NCI-H82 (cell line): ENCODE measurements at places on chromosomes 6 and 20.

DNA sequence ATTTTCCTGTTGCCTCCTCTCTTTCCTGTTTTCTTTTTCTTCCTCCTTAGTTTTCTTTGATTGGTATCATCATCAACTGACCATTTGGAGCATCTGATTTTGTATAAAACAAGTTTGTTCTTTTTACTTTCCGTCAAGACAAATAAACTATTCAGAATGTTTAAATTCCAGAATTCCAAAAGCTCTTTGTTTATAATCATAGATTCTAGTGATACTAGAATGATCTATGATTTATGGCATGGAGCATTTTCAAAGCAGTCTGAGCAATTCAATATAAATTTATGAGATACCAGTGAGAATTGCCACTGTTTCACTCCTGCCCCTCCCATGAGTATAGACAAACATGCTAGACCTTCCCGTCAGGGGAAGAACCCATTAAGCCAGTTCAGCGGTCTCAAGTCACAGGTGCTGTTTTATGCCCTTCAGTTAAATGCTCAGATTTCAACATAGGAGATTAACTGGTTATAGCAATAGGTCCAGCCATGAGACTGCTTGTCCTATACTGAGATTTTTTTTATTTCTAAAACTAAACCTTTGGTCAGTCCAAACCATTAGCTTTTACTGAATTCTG is 60.7 kb downstream of the GRIK2 start:
- peak; percentile 63 for DNase-seq

GRCh38 chr20:48164566-48165400 is 379.5 kb upstream of the SULF2 start:
- DNase-seq, result no peak

DNA sequence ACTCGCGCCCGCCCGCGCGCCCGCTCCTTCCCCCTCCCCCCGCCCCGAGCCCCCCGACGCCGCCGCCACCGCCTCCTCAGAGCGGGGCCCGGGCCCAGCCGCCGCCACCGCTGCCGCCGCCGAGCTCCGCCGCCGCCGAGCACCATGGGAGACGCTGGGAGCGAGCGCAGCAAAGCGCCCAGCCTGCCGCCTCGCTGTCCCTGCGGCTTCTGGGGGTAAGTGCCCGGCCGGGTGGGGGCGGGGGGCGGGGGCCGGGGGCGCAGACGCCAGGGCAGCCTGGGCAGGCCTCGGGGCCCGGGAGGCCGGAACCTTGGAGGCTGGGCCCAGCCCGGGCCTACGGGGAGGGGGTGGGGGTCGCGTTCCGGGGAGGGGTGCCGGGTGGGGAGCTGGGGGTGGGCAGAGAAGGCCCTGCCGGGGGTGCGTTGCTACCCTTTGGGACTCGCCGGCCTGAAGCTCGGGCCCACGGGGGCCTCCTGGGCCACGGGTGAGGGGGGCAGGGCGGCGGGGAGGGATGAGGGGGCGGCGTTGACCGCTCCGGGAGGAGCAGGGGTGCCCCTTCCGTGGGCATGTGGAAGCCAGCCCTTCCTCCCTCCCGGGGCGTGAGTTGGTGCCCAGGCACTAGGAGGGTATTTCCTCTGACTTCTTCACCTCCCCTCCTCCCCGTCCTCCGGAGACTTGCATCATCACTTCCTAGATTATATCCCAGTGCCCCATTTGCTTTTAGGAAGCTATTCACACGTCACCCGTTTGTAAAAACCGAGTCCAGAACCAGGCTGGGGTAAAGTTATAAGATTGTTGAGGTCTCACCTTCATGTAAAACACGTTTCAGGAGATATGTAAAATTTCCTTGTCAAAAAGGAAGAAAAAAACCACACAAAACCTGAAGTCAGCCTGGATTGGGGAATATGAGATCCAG is 533 bp downstream of the ZFAND3 start:
- peak; percentile 63 for DNase-seq

DNA sequence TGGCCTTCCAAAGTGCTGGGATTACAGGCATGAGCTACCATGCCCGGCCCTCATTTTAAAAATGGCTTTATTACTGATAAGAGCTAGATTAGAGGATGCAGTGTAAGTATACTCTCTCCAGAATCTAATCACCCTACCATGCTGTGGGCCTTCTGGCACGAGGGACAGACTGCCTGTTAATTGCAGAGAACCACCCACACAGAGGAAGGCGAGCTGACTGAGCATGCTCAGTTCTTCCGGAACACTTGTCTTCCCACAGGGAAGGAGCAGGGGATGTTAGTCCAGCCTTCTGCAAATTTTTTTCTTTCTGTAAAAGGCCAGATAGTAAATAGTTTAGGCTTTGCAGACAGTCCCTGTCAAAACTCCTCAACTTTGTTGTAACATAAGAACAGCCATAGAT is 48.9 kb downstream of the ALDH5A1 start:
- peak; percentile 83 for DNase-seq

DNA sequence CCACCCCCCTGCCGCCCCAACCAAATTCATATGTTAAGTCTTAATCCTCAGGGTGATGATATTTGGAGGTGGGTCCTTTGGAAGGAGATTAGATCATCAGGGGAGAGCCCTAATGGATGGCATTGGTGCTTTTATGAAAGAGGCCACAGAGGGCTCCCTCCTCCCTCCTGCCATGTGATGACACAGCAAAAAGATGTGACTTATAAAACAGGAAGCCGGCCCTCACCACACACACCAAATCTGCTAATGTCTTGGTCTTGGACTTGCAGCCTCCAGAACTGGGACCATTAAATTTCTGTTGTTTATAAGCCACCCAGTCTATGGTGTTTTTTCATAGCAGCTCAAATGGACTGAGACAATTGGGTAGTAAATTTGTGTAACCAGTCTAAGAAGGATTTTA is 176.3 kb downstream of the ADGRG6 start:
- DNase-seq, result peak; percentile 74

- DNase-seq, result no peak
These were observed 7.2 kb downstream of the C20orf202 start for GRCh38 chr20:1210501-1210900.

GRCh38 chr6:19692506-19693298 is 144.5 kb upstream of the ID4 start:
- no peak for DNase-seq

GRCh38 chr6:79305020-79305419 is 70.5 kb upstream of the HMGN3 start:
- no peak for DNase-seq

DNA sequence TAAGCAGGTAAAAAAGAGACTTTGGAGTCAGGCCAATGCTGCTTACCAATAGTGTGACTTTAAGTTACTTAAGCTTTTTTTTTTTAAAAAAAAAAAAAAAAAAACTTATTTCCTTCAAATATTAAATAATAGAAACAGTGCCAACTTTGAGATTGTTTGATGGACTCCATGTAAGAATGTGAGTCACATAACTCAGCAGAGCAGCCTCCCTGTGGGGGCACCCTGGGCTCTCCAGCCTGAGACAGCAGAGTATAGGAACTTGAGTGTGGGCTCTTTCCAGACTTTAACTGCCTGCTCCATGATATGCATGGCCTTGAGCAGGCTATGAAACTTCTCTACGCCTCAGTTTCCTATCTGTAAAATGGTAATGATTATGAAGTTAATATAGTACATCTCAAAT is 113.3 kb upstream of the SAMD5 start:
- no peak for DNase-seq

- no peak for DNase-seq
These were observed 20.8 kb downstream of the PLCB1 start for GRCh38 chr20:8152847-8153246.

GRCh38 chr6:44180886-44181285 is 22.3 kb downstream of the CAPN11 start:
- DNase-seq, result no peak

DNA sequence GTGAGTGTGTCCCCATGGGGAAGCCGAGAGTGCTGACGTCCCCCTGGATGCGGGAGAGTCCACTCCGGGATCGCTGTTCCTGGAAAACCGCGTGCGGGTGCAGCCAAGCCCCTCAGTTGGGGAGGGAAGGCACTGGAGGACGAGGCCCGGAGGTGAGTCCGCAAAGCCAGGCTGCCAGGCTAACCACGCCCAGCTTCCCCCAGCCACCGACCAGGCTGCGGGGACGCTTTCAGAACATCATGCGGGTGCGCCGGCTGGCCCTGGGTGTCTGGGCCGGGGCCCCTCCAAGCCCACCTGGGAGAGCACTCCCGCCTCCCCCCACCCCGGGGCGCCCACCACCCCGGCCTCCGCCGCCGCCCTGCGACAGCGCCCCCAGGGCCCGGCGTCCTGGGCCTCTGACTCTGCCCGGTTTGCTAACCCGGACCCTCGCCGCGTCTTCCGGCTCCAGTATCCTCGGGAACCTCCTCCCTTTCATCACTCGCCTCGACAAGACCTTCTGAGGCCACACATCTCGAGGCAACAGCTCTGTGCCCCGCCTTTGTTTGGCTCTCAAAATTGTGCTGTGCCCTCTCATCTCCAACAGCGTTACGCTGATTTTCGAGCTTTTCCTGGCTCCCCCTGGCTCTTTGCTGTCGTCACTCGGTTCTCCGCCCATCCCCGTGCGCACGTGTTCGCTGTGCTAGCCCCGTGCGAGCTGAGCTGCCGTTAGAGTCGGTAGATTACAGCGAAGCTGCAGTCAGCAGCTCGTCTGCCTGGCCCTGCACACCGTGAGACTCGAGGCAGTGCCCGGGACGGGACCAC is 47.1 kb upstream of the ENTPD6 start:
- peak; percentile 6 for DNase-seq

DNA sequence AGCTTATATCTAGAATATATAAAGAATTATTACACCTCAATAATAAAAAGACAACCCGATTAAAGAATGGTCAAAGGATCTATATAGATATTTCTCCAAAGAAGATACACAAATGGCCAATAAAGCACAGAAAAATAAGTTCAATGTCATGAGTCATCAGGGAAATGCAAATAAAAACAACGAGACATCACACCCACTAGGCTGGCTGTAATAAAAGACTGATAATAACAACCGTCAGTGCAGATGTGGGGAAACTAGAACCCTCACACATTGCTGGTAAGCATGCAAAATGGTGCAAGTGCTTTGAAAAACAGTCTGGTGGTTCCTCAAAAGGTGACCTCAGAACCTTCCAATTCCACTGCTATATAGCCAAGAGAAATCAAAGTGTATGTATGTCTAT is 33.0 kb downstream of the TBX18 start:
- DNase-seq, result no peak

DNA sequence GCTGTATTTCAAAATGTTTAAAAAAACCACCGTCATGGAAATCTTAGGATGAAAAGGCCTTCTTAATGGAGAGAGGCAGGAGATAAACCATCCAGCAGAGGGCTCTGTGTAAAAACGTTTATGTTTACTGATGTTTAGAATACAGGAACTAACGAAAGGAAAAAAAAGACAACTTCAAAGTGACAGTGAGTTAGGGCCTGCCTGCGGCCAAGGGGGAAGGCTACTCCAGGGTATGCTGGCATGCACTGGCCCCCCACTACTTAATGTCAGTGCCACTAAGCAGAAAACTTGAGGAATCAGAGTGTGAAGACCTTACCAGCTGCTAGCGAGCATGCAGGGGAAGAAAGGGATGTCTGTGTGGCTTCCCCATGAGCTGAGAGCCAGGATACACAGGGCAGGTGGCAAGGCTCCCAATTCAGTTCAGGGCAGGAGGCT is 47.7 kb downstream of the AKAP7 start:
- peak; percentile 66 for DNase-seq

DNA sequence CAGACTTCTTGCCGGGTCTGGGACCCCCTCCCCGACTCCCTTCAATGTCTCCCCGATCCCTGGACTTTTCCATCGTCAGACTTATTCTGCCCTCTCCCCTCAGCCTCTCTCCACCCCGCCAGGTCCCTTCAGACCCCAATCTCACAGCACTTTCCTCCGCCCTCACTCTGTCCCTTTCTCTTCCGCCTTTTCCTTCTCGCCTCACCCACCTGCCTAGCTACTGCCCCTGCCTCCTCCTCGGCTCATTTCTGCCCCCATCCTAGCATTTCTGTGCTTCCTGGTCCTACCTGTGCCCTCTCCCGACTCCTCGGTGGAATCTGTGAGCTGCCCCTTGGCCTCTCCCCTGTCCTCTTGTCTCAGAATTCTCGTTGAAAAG is 616 bp downstream of the CHMP4B start:
- peak; percentile 50 for DNase-seq

DNA sequence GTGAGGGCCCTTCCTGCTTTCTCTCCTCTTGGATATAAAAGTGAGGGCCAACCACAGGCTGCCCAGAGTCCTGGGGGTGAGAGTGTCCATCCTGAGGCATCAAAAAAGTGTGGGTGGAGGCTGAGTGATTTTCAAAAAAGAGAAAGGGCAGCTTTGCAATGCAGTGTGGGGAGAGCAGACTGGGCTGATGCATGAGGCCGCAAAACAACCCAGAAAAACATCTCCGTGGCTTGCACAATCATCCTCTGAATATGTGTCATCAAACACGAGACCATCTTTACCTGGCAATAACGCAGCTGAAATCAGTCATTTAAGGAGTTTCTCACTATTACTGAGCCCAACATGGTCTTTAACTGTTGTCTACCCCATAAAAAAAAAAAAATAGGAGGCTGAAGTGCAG is 191.2 kb upstream of the SOX4 start:
- DNase-seq, result no peak

GRCh38 chr6:101011186-101011585 is 130.1 kb upstream of the ASCC3 start:
- DNase-seq, result no peak

GRCh38 chr6:123062670-123063069 is 66.6 kb downstream of the CLVS2 start:
- peak; percentile 16 for DNase-seq

- no peak for DNase-seq
These were observed 79.9 kb downstream of the THBS2 start for GRCh38 chr6:169173532-169174268.

DNA sequence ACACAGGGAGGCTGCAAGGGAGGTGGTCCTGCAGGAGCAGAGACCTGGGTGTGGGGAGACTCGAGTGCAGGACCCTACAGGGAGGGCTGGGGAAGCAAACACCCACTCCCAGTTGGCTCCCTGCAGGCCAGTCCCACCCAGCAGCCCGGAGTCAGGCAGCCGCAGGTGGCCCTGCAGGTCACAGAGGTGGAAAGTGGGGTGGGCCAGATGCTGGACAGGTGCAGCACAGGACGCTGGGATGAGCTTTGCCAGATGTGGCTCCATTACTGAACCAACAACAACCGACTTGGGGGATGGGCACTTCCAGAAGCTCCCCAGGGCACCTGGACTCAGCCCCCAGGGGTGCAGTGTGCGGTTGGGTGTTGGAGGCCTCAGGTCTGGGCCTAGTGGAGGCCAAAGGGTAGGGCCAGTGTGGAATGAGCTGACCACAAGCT is 26.6 kb upstream of the MYT1 start:
- DNase-seq, result no peak

DNA sequence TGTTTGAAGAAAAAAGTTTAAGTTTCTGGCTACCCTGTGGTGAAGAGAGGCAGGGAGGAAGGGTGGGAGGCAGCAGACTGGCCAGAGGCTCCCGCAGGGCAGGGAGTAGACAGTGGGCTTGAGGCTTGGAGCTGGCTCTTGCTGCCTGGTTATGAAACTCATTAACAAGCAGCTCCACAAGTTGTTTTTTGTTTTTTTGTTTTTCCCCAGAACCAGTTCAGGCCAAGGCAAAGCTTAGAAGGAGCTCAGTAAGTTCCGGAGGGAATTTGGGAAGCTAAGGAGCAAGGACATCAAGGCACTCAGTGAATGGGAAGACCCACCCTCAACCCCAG is 4.0 kb downstream of the DLL1 start:
- DNase-seq, result no peak

- DNase-seq, result peak; percentile 84
These were observed 600 bp downstream of the SEC63 start for GRCh38 chr6:107957308-107957908.

- peak; percentile 28 for DNase-seq
These were observed 112.4 kb downstream of the TAF4 start for GRCh38 chr20:61953037-61954021.

- DNase-seq, result no peak
These were observed 619.2 kb upstream of the EYS start for GRCh38 chr6:66326228-66326627.

GRCh38 chr20:25865715-25866656 is 169.3 kb upstream of the ZNF337 start:
- peak; percentile 81 for DNase-seq
